CD4-positive, alpha-beta T cell treated with Interleukin-1 beta for 1 hour (primary cell): ENCODE measurements at places on chromosomes 5 and 9.

DNA sequence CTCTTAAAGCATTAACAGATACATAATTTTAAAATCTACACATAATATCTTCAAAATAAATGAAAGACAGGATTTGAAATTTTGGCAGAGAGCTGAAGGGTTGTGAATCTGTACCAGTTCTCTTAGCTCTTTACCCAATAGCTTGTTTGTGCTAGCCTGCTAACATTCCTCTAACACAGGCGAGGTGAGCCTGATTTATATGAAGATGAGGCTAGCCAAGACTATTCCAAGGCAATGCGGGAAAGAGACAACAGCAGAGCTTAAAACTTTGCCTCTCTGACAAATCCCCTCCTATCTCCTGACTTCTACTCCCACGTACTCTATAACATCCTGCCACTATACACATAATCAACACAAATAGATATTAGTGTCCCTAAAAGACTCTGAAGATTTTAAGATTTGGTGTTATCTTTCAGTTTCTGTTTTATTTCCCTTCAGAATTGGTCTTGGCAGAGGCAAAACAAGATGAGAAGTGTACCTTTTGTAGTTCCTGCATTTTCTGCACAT, 745.6 kb upstream of the ZNF608 start:
- no peak for DNase-seq

DNA sequence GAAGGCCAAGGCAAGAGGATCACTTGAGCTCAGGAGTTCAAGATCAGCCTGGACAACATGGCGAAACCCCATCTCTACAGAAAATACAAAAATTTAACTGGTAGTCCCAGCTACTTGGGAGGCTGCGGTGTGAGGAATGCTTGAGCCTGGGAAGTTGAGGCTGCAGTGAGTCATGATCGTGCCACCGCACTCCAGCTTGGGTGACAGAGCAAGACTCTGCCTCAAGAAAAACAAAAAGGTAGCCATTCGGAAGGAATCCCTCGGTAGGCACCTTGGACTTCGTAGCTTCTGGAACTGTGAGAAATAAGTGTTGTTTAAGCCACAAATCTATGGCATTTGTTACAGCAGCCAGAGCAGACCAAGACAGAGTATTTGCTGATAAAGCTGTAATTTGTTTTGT, 174.2 kb downstream of the DCP2 start:
- DNase-seq: no peak

DNA sequence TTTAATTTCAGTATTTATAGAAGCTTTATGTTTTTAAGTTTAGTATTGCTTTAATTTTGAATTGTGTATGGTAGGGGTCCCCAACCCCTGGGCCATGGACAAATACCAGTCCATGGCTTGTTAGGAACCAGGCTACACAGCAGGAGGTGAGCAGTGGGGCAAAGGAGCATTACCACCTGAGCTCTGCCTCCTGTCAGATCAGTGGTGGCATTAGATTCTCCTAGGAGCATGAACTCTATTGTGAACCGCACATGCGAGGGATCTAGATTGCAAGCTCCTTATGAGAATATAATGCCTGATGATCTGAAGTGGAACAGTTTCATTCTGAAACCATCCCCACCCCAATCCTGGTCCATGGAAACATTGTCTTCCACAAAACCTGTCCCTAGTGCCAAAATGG, 1.9 kb downstream of the C5 start:
- no peak for DNase-seq

DNA sequence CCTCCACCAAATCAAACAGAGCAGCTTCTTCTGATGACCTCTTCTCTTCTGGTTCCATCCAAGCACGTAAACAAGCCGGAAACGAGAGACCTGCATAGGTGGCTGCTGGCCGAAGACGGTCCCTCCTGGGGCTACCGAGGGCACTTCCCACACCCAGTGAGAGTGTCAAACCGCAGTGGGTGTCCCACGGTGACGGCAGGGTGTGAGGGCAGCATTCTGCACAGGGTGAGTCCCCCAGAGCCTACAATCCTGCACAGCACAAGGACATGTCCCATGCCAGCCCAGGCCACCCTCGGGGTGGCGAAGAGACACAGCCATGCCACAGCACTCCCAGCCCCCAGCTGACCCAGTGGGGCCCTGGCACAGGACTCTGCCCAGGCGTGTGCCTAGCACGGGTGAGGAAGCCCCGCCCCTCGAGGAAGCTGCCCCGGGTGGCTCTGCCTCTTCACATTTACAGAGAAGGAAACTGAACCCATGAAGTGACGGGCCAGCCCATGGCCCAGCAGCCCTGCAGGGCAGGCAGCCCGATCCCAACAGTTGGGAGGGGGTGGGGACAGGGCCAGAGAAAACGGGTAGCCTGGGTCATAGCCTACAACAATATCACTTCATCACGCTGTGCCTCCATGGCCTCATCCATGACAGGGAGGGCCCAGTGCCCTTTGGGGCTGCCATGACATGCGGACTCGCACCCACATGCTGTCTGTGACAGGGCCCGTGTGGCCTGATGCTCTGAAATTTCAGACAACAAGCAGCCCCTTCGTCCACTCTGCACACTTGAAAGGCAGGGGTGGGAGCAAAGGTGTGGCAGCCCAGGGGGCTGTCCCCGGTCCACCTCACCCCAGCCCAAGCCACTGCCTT, 43.2 kb downstream of the SEMA4D start:
- no peak for DNase-seq

DNA sequence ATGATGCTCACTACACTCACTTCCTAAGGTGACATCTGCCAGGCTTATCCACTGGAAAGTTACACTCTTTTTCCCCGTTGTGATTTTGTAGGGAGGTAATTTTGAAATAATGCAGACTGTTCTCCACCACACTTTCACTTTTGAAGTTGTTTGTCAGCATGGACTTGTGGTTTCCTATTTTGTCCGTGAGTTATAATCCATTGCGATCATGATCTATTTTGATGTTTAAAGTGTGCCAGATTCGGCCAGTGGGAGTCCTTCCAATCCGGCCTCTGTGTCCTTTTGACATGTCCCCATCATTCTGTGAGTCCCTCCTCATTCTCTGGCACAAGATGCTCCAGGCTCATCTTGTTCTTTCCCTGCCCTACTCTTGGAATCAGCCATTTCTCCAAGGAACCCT, 211.3 kb upstream of the KLF4 start:
- DNase-seq: no peak

DNA sequence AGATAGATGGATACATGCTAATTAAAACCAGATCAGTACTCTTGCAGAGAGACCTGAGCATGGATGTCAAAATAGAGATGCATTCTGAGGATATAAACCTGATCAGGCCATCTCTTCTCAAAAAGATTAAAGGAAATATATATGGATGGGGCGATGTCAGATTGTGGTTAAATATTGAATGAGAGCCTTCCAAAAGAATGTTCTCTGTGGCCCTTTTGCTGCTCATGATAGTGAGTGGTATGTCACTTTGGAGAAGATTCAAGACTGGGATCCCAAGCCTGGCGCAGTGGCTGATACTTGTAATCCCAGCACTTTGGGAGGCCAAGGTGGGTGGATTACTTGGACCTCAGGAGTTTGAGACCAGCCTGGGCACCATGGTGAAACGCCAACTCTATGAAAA, 20.5 kb downstream of the ZNF131 start:
- DNase-seq: no peak

DNA sequence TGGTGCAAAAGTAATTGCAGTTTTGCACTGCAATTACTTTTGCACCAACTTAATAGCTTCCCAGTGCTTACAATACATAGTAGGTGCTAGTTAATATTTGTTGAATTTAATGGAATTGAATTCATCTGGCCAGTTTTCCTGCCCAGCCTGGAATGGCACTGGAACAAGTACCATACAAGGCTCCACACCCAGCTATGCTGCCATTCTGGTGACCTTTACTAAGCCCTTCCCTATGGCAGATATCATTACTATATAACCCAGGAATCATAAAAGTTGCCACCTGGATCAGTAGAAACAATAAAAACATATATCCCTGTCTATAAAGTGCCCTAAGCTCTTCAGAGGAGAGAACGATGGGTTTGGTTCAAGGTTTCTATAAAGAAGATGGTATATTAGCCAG, 22.4 kb upstream of the TRIM36 start:
- DNase-seq: no peak

DNA sequence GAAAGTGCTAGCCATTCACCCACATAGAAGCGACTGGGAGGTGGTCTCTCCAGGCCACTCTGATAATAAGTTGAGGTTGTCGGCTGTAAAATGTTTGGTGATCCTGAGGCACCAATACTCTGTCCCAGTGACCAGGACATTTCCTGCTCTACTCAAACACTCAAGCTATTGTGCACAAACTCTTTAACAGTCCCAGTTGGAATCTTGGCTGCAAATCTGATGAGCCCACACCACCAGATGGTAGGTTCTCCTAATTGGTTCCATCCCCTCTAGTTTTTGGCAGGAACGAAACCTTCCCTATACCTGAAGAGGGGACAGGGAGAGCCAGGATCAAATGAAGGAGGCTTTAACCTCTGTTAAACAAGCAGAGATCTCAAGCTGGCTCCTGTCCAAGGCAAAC, 14.3 kb downstream of the GRIA1 start:
- no peak for DNase-seq

GRCh38 chr9:116318468-116319374, 165.1 kb downstream of the PAPPA start:
- DNase-seq: no peak

- no peak for DNase-seq
These were observed 4.9 kb downstream of the HSPB3 start for GRCh38 chr5:54460181-54460919.

DNA sequence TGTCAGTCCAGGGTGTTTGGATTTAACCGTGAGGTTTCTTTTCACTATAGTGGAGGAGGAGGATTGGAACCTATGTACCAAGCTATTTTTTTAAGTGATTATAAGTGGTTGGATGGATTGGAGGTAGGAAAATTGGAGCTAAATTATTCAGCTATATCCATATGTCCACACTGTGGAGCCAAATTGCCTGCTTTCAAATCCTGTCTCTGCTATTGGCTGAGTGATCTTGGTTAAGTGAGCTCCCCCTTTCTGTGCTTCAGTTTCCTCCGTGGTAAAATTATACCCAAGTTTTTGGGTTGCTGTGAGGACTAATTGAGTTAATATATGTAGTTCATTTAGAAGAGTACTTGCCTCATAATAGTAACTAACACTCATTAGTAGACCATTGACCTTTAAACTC, 2.5 kb downstream of the CENPP start:
- DNase-seq: no peak

- DNase-seq: peak; percentile 62
These were observed 8.2 kb upstream of the ZFYVE16 start for GRCh38 chr5:80399526-80400239.

DNA sequence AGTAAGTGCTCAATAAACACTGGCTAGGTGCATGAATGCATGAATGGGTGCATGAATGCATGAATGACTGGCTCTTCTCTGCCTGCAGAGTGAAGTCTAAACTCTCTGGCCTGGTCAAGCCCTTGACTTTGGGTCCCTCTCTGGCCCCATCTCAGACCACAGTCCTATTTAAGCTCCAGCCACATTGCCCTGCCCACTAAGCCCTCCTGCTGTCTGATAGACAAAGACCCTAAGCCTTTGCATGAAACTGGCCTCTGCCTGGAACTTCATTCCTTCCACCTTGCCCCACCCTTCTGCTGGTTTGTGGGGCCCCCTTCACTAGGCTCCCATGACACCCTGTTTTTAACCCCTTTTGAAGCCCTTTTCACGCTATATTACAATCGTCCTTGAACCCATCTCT, 202.4 kb downstream of the TTLL11 start:
- DNase-seq: no peak

DNA sequence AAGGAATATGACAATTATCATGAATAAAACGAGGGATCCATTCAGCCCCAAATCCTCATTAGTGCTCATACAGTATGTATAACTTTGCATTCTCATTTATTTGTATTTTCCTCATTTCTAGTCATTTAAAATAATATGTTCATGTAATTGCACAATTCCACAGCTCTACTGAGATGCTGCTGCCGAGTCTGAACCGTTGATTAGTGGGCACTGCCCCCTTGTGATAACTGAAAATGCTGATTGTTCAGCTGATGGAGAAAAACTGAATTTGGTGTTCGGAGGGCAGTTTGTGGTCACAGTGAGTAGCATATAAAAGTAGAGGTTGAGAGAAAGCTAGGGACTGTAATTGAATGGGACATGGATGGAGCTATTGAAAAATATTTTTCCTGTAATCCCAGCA, 12.2 kb upstream of the GPR151 start:
- no peak for DNase-seq

DNA sequence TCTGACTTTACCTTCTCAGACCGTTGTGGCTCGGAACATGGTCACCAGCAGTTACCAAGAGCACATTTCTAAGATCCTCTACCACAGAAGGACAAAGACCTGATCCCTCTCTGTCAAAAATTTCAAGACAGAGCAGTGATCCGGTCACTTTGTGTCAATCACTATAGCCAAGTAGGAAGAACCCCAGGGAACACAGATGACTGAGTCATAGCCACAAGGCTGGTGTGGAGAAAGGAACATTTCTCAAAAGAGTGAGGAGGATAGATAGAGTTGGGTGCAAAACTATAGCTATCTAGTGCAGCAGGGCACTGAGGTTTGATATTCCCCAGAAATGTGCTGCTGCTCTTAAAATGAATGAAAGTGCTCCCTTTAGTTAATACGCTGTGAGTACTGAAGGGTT, 130.7 kb upstream of the SMIM23 start:
- no peak for DNase-seq

GRCh38 chr9:68896486-68896885, 117.4 kb downstream of the PRKACG start:
- DNase-seq: no peak

DNA sequence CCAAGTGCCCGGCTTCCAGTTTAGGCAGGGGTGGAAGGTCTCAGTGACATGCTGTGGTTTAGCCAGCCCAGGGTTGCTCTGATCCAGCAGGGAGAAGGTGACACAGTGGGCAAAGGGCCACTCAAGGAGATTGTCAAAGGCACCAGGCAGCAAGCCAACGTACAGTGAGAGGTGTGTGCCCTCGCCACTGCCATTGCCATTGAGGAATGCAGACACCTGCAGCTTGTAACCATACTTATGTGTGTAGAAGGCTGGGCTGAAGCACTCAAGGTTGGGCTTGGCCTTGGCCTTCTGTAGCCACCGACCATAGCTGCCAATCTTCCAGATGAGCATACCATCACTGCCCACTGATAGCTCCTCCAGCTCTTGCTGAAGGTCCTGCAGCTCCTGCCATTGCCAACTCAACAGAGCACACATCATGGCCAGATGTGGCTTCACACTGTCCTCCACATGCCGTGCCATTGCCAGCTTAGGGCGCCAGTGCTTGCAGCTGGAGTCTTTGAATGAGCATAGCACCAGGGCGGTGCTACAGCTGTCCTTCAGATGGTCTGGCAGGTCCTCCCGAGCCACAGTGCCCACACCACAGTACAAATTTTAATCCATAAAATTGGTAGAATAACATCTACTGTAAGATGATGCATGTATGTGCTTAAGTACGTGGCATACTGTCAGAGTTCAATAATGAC, 59.7 kb upstream of the HMHB1 start:
- DNase-seq: no peak

- no peak for DNase-seq
These were observed 100.3 kb downstream of the ATG10 start for GRCh38 chr5:82072138-82072537.

DNA sequence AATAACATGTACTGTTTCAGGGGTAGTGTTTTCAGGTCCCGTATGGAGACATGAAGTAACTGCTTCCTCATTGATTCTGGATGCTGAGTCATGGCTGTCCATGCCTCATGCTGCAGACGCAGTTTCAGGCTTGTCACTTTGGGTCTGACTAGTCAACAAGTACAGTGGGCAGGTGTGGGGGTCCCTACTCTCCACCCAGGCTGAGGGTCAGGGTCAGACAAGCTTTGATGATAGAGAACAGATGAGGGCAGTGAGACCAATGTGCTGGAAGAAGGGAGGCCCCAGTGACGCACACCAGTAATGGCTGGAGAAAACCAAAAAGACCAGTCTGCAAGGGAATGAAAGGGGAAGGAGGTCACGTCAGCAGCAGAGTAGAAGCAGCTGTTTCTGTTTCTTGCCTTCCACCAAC, 80.0 kb upstream of the NFIL3 start:
- DNase-seq: peak; percentile 27
